Right ventricle myocardium inferior (tissue), 1 donor: ENCODE measurements at places on chromosomes 1 and 21. TPM values are rescaled to one million over a fixed set of nuclear protein-coding genes. Genes with fewer than 3 reads are reported as not detected.

DNA sequence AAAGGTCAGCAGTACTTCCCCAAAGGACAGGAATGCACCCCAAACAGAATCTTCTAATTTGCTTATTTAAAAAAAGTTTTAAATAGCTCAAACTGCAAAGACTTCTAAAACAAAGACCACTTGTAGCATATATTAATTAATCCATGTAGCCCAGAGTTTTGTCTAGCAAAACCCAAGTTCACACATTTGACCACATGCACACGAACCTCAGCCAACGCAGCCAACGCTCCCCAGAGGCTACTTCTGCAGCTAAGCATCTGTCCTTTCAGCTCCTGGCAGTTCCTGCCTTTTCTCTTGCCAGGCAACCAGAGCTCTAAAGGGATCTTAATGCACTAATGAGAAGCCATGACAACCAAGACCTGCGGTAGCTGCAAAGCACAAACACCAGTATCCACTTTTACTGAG is 89.6 kb downstream of the RERE start:
- peak; percentile 76 for DNase-seq

PYHIN1 gene
- 0.32 TPM for total RNA-seq

DNA sequence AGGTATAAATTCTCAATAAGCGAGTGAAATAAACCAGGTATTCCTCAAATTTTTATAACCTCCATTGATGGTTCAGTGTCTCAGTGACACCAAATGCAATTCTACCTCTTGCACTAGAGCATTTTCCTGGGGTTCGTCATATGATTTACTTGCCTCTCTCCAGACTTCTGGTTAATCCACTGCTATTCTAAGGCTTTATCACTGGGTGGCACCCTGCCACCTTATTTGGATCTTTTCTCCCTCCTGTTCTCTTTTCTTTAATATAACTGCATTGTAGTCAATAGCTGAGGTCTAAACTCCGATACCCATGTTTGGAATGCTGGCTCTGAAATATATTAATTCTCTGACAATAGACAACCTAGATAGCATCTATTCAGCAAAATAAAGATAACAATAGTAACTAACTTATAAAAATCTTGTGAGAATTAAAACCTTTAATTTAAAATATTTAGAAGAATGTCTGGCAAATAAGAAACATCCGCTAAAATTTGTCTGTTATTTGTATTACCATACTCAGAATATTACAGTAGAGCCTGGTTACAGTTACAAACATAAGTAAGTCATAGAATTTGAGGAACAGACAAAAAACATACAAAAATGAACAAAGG is 436.4 kb downstream of the PLA2G4A start:
- no peak for DNase-seq

HUNK gene
- total RNA-seq = 0.08 TPM

- DNase-seq = no peak
Observed at GRCh38 chr1:41780916-41781315, 137.8 kb downstream of the HIVEP3 start.

- no peak for DNase-seq
Observed at GRCh38 chr1:22665752-22666151, 12.7 kb downstream of the C1QB start.

GRCh38 chr1:153881751-153882150 is 41.0 kb downstream of the GATAD2B start:
- DNase-seq = no peak

DNA sequence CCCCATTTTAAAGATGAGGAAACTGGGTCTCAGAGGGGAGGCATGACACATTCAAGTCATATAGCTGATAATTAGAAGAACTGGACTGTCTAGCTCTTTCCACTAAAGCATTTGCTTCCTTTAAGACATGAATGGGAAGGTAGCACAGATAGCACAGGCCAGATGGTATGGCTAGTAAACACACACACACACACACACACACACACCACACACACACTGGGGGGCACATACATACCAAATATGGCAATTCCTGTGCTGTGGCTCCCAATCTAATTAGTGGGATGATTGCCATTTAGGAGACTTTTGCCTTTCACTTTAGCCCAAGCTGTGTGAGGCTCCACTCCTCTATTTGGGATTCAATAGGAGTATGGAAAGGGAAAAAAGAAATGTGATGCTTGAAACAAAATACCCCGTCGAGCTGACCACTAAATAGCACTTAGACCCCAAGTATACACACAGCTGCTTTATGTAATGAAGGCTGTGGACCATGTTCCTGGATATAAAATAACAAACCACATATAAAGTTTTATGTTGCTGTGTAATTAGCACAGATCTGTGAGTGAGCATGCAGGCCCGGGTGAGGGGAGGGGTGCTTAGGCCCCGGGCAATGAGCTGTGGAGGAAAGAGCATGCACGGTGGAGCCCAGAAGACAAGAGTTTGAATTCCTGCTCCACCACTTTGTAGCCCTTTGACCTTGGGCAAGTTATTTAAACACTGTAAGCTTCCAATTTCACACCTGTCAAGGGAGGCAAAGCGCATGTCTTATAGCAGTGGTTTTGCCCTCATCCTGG is 6.8 kb upstream of the TRABD2B start:
- DNase-seq = no peak

RGS4 gene
- total RNA-seq = 0.92 TPM

- DNase-seq = no peak
Observed at GRCh38 chr1:8046391-8046790, 20.3 kb upstream of the ERRFI1 start.

DNA sequence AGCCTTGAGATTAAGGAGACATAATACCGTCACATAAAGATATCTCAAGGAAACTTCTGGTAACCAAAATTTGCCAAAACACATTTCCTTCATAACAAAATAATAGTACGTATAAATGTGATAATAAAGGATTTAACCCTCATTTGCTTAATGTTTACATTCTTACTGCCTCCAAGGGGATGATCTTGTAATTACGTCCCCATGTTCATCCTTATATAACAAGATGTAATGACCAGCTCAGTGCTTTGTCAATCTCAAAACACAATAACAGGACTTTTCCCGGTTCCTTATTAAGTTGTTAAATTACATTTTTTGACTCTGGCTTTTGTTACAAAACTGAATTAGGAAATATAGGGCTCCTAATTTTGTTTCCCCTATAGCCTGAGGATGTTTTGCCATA is 41.3 kb upstream of the UHMK1 start:
- DNase-seq = no peak

TP73 gene
- total RNA-seq = 0.14 TPM

- no peak for DNase-seq
Observed at GRCh38 chr1:241848686-241849344, 811 bp downstream of the EXO1 start.

- DNase-seq = no peak
Observed at GRCh38 chr1:230144010-230144614, 77.1 kb downstream of the GALNT2 start.

DNA sequence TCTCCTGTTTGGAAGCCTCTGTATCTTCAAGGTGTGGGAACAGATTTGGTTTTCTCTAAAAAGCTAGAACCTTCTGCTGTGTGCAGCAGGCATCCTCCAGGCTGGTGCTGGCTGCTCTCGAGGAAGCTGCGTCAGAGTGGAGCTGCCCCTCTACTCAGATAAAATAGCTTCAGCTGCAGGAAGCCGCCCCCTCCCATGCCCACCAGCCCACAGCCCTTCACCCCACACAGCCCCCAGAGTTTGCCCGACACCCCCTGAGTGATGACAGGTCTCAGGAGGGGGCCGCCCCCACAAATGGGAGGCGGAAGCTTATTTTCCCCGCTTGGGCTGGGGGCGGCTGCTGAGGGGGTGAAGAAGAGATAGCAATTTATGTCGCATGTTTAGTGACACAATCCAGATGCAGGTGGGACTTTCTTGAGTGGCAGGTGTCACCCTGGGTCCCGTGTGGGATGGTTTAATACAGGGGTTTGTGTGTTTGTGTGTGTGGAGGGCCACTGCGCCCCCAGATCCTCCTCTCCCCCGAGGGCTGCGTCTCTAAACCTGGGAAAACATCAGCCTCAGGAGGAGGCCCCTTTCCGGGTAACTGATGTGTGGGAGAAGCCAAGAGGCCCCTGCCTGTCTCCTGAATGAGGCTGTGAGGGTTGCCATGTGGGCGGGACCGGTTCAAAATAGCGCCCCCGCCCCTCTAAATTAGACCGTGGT is 55.4 kb downstream of the STUM start:
- no peak for DNase-seq

DNA sequence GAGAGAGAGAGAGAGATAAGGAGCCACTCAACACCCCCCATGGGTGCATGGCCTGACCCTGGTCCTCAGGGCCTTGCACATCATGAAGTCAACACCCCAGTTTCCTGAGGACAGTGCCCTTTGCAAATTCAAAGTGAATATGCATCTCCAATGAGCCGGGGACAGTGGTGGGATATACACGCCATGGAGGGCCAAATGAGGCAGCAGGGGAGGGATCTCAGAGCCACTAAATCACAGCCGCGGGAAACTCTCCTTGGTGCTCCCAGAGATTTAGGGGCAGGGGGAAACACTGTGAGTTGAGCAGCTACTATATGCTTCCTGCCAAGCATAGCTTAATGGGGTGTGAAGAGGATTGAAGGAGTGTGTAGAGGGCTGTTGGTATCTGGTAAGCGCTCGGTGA is 35.5 kb downstream of the MATN1 start:
- no peak for DNase-seq

GRCh38 chr1:171860696-171861095 is 19.4 kb downstream of the DNM3 start:
- DNase-seq = no peak

DNA sequence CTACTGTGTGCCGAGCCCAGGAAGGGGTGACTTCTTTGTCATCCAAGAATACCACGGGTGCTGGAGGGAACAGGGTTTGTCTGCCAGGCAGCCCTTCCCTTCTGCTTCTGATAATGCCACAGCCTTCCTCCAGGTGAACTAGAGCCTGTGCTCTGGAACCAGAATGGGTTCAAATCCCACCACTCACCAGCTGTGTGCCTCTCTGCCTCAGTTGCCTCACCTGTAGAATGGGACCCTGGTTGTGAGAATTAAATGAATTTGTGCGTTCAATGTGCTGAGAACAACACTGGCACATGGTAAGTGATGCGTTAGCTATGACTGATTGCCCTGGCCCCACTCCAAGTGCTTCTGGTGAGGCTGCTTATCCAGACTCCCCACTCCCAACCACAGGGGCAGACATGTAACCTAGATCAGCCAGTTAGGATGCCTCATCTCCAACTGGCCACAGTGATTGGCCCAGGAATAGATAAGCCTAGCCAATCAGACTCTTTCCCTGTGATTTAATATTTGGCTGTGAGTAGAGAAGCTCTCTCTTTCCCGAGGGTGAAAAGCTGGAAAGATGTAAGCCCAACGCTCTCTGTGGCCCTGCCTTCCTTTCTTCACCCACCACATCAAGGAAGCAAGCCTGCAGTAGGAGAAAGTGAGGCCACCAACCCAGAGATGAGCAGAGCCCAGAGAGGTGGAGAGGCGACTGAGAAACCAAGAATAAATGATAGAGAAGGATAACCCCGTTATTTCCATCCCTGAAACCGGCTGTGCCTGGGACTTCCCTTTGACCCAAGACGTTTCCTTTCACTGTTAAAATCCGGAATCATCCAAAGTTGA is 20.8 kb upstream of the LAPTM5 start:
- DNase-seq = no peak

DNA sequence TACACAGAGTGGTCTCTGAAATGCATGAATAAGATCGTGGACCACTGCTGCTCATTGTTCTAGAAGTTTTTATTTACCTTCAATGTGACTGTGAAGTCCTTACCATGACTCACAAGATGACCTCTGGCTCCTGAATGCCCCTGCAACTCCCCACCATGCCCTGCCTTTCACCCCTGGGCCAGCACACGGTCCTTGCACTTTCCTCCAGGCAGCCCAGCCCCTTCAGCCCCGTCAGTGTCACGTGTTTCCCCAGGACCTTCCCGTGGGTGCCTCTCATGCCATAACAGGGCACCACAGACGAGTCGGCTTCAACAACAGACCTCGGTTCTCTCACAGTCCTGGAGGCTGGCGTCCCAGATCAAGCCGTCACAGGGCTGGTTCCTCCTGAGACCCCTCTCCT is 62.1 kb downstream of the B3GALT5 start:
- DNase-seq = no peak

ANKRD13C gene
- total RNA-seq = 9.4 TPM

DNA sequence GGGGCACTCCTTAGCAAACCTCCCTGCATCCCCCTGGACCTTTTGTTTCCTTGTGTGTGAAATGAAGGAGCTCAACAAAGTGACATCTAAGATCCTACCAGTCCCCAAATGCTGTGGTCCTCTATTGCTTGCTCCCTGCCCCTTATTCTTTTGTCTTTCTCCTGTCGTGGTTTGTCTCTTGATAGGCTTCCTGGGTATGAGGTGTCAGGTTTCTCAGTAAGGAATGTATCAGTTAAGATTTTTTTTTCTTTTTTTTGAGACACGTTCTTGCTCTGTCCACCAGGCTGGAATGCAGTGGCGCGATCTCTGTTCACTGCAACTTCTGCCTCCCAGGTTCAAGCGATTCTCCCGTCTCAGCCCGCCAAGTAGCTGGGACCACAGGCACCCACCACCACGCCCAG is 16.8 kb downstream of the CNIH3 start:
- no peak for DNase-seq

- no peak for DNase-seq
Observed at GRCh38 chr1:14896381-14897079, 257.0 kb upstream of the TMEM51 start.

- DNase-seq = peak; percentile 84
Observed at GRCh38 chr1:33256471-33257206, at the start of gene ZNF362. ZNF362 (plus strand) TSS chr1:33256492; CDS start chr1:33270575, 14,083 bp downstream.

DNA sequence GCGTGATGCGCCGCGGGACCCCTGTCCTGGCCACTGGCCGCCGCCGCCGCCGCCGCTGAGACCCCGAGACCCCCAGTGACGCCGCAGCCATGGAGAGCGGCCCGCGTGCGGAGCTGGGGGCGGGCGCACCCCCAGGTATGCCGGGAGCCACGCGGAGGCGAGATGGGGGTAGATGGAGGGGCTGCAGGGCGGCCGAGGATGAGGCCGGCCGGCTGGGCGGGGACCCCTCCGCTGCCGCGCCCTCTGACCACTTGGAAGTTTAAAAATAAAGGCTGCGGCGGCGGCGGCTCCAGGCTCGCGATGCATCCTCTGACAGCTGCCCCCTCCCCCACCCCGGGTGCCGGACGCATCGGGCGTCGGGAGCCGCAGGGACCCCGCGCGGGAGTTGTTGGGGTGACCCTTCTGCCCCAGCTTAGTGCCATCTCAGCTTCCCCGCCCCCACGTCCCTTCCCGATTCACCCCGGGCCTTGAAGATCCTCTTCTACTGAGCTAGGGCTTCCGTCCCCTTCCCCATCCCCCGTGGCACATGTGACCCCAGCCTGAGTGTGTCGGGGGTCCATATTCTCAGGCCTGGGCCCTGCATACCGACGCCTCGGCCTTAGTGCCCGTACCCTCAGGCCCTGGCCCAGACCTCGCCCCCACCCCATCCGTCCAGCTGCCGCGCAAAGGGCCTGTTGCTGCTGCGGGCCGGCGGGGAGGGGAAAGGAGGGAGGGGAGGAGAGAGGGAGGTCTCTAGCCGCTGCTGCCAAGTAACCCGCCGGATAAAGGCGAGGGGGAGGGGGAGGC is 562 bp downstream of the MAP7D1 start:
- peak; percentile 89 for DNase-seq

PLXNA2 gene
- 15.3 TPM for total RNA-seq

DNA sequence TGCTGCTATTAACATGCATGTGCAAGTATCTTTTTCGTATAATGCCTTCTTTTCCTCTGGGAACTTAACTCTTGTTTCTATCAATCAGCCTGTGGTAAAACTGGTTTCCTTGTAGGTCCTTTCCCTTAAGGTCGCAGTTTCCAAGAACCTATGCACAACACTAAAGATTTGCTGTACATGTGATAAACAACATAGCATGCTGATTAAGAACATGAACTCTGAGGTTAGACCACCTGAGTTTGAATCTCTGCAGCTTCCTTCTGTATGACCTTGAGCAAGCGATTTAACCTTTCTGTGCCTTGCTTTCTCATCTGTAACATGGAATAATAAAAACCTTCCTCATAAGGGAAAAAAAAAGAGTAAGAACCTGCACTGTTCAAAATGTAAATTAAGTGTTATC is 186.4 kb downstream of the RYR2 start:
- DNase-seq = no peak
